ENCODE measurements at places on chromosomes 2 and 18.

- no peak for DNase-seq
Observed at GRCh38 chr2:199348871-199349270, 108.9 kb downstream of the SATB2 start.

- DNase-seq, result no peak
Observed at GRCh38 chr2:190683802-190684201, 34.9 kb downstream of the NAB1 start.

GRCh38 chr18:23113576-23113975 is 21.7 kb upstream of the CABLES1 start:
- no peak for DNase-seq

- DNase-seq, result no peak
Observed at GRCh38 chr2:200397785-200398184, 91.3 kb downstream of the SPATS2L start.

DNA sequence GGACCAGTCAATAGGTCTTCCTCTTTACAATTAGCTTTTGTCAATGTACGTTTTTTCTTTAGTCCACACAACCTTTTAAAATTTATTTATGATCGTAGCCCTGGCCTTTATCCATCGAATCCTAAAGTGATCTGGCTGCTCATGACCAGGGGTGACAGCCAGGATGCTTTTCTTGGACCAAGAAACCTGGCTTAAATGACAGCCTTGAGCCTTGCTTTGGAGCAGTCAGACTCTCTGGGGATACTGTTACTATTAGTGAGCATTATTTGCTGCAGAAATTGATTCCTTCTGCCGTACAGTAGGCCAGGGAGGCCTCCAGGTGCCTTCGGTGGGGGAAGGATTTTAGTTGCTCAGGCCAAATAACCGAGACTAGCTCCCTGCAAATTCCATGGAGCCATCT is 70.2 kb downstream of the AGAP1 start:
- DNase-seq, result no peak

DNA sequence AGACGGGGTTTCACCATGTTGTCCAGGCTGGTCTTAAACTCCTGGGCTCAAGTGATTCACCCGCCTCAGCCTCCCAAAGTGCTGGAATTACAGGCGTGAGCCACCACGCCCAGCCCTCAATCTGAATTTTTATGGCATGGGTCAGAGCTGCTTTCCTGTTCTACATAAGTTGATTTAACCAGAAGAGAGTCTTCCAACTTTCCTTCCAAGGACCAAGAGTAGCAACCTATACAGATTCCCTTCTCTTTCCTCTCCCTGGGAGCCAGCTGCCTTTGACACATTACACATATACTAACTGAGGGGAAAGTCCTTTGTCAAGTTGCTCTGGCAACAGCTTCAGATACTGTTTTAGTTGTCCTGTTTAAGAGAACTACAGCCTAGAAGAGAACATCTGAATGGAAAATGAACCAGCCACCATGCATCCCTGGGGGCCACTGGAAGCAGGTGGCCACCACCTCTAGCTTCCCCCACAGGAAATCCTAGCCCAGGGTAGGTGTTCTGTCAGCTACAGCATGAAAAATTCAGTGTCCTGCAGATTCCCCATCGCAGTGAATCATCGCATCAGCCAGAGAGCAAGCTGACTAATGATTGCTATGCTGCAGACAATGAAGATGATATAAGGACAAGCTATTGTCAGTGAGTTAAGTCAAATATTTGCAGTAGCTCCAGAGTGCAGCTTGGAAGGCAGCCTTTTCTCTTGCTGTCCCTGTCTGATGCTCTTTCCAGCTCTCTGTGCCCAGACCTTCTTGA is 62.9 kb downstream of the POMC start:
- peak; percentile 62 for DNase-seq

GRCh38 chr2:140242889-140243288 is 1462.7 kb upstream of the NXPH2 start:
- no peak for DNase-seq

DNA sequence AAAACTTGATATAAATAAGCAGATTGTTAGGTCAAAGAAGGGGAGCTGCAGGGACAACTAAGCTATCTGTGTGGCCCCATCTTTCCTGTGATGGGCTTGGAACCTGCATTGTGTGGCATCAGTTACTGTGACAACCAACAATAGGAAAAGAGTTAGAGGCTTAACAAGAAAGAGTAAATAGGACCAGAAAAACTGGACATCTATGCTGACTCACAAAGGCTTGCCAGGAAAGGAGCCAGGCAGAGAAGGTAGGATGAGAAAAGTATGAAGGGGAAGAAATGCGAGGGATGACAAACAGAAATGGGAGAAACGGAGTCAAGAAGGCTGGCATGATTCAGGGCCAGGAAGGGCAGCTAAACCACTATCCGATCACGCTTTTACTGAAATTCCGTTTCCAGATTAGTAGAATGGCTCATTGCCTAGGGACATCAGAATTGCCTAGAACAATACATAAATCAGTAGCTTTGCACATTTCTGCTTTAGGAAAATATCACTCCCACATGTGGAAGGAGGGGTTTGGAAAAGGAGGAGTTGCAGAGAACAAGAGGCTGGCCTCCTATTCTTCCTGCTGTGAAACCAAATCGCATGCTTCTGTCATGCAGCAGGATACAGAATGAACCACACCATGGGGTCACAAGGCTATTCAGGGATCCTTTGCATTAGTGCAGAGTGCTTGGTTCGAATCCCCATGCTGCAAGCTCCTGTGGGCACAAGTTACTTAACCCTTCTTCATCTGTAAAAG is 7.3 kb downstream of the PLA2R1 start:
- DNase-seq, result no peak

GRCh38 chr2:239959059-239959971 is 65.8 kb downstream of the NDUFA10 start:
- peak; percentile 71 for DNase-seq

DNA sequence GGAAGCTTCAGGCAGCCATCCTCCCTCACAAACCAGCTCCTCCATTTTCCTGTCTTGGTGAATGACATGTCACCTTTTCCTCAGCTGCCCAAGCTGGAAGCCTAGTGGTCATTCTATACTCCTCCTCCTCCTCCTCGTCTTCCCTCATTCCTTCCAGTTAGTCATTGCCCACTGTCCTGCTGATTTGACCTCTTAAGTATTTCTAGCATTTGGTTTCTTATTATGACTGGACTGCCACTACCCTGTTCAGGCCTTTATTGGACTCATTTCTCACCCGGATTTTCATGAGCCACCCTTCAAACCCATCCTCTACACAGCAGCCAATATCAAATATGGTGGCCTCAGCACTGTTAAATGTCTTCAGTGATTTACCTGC is 21.9 kb upstream of the MGAT5 start:
- DNase-seq, result no peak

- no peak for DNase-seq
Observed at GRCh38 chr2:54864096-54864495, 140.6 kb downstream of the EML6 start.

- no peak for DNase-seq
Observed at GRCh38 chr18:55349685-55350084, 238.3 kb downstream of the TCF4 start.

GRCh38 chr2:24925815-24926214 is 5.8 kb upstream of the ADCY3 start:
- no peak for DNase-seq

GRCh38 chr2:37795938-37796337 is 124.5 kb upstream of the CDC42EP3 start:
- DNase-seq, result no peak

DNA sequence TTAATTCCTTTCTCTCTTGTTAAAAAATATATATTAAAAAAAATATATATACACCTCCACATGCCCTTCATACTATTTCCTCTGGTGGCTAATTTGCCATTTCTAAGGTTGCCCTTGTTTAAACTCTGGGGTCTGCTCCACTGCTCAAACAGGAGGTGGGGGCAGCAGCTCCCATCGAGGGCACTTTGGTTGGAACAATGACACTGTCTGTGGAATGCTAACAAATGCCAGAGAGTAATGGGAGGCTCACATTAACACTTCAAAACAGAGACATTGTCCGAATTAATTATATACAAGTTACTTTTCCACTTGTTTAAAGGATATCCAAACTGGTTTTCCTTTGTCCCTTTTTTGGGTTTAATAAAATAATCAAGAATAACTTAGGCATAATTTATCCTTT is 58.8 kb upstream of the CD302 start:
- no peak for DNase-seq

DNA sequence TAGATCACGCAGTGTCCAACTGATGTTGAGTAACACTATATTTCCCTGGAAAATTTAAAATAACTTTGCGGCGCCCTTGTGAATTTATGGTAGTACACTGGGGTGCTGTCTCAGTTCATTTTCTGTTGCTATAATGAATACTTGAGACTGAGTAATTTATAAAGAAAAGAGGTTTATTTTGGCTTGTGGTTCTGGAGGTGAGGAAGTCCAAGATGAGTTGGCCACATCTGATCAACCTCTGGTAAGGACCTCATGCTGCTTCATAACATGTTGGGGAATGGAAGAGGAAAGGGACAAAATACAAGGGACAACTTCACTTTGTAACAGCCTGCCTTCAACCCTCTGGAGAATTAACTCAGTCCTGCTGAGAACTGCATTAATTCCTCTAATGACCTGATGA is 36.4 kb downstream of the ACTR3 start:
- DNase-seq, result no peak

DNA sequence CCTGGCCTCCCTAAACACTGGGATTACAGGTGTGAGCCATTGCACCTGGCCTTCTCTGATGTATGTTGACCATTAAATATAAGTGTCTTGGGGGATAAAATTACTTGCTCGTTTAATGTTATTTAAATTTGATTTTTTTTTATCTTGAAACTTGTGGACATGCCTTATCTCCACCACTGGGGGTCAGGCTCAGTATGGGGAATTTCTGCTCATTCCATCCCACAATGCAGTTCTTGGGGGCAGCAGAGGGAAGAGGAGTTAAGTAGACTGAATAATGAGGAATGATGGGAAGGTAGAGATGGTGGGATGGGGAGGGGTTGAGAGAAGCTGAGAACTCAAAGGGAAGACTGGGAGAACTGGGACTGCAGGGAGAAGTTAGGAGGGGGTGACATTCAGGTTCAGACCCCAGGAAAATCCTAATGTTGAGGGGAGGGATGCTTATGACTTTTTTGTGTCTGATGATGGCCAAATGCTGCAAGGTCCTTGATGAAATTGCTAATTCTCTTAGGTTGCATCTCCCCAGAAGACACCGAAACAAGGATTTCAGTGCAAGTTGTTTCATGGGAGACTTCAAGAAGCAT is 174.2 kb downstream of the MIB1 start:
- no peak for DNase-seq

- DNase-seq, result no peak
Observed at GRCh38 chr18:73777356-73778031, 370.1 kb downstream of the FBXO15 start.

DNA sequence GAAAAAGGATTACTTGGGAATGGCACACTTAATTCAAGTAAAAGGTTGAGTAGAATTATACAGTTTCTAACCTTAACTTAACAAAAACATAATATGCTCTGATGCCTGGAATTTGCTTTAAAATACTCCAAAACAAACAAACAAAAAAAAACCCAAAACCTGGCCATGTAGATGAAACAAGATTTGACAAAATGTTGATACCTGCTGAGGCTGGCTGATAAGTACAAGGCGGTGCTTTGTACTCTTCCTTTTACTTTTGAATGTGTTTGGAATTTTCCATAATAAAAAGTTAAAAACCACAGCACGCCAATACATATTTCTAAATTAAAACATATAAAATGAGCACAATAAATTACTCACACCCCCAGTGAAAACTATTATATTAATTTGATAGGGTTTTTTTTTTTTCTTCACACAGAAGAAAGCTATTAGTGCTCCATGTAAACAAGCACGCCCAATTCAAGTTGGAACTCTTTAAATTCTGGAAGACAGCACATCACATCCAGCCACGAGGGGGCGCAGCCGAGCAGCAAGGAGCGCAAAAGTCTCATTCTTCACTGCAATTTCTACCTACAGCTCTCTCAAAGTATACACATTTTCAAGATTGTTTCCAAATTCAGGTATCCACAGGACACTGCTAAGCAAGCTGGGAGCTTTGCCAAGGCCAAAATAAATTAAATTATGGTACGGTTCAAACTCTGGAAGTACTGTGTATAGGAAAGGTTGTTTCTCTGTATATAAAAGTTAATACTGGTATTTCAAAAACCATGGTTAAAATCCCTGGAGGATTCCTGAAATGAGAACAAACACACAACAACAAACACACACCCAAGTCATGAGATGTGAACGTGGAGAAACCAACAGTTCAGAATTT is 7.5 kb downstream of the SERTAD2 start:
- DNase-seq, result peak; percentile 94

DNA sequence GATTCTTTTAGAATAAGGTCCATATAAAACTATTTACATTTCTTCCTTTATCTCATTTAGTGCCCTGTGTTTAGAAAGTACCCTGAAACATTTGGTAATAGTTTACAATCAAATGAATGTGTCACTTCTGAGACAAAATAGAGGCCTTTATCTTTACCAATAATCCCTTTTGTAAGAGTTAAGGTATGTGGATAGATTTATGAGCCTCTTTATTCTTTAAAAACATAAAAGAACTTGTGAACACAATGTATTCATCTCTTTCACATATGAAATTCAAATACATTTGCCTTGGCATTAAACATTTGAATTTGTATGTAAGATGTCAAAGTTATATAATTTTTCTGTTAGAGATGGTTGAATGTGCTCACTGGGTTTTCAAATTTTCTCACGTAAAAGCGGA is 180.5 kb upstream of the CWC22 start:
- DNase-seq, result no peak

DNA sequence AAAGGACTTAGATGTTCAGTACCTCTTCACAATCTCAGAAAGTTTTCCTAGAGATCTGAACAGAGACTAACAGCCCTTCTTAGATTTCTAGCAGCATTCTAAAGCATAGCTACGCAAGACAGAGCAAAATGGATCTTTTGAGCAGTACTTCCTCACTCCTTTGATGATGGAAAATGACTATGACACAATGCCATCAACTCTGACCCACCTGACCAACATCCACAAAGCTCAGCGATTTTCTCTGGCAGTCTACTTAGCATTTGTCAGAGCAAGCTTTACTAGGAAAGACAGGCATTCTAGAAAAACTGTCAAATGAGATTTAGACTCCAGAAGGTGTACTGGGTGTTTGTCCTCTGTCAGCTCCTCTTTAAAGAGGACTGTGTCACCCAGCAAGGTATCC is 180.9 kb upstream of the ACVR2A start:
- DNase-seq, result no peak

DNA sequence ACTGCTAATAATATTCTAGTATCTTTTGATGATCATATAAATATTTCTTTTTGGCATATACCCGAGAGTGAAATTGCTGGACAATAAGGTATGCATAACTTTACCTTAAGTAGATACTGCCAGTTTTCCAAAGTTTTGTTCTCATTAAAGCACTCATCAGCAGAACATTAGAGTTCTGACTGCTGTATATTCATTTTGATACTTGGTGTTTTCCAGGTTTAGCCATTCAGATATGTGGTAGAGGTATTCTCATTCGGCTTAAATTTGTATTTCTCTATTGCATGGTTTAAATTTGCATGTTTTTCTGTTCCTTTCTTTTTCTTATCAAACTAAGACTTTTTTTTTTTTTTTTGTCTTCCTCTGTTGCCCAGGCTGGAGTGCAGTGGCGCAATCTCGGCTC is 18.2 kb downstream of the CYBRD1 start:
- no peak for DNase-seq

- no peak for DNase-seq
Observed at GRCh38 chr2:63876311-63876710, 34.6 kb downstream of the UGP2 start.
